ENCODE measurements at places on chromosomes 16 and 17. TPM values are rescaled to one million over a fixed set of nuclear protein-coding genes. Genes with fewer than 3 reads are reported as not detected.
A peak's percentile ranks its signal among the peaks of the same experiment; 100 is the strongest.

GRCh38 chr17:60934723-60935122 lies 257.1 kb downstream of the BCAS3 start:
- no peak for DNase-seq

The PPP1R27 gene
- total RNA-seq = not detected

DNA sequence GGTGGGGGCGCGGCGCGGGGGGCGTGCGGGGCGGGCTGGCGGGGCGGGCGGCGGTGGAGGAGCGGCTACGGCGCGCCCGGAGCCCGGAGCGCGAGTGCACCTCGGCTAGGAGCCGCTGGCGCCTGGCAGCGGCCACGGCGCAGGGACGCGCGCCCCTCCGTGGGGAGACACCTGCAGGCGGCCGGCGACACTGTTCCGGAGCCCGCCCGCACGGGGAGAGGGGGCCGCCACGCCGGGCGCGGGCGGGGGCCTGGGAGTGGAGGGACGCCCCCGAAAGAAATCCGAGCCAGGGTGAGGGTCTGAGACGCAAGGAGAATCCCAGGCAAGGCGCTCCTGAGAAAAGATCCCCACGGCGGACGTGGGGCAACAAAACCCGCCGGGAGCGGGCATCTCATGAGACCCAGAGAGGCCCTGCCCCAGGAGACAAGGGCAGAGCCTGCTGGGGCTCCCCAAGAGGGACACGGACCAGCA lies at the start of gene GSG1L:
Gene GSG1L (minus strand): TSS at position 124 of the 471 bp plus-strand sequence. CDS start 290 bp downstream, outside the sequence.
- DNase-seq = no peak

- DNase-seq = no peak
Measured at GRCh38 chr17:35548978-35549377, 11.5 kb upstream of the SLFN12L start.

DNA sequence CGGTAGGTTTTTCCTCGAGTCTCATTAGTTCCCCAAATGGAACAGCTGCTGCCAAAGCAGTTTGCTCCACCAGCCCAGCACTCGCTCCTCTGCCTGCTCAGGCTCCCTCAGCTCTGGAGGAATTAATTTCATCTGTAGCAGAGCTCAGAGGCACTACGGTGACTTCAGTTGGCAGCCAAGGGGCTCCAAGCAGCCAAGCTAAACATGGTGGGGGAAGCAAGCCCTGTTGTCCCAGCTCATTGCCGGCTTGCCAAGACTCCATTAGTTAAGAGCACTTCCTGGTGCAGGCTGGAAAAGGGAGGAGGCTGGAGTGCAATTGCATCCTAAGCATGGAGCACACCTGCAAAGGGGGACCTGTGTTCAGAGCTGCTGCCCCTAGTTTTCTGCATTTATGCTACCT lies 78.7 kb upstream of the GPRC5B start:
- peak; percentile 4 for DNase-seq

GRCh38 chr17:73485130-73485529 lies 159.1 kb downstream of the SDK2 start:
- DNase-seq = no peak

The BLTP2 gene
- 137 TPM for total RNA-seq

The SEPTIN1 gene
- 0.86 TPM for total RNA-seq

- DNase-seq = no peak
Measured at GRCh38 chr17:77763575-77763974, 194.9 kb upstream of the TNRC6C start.

DNA sequence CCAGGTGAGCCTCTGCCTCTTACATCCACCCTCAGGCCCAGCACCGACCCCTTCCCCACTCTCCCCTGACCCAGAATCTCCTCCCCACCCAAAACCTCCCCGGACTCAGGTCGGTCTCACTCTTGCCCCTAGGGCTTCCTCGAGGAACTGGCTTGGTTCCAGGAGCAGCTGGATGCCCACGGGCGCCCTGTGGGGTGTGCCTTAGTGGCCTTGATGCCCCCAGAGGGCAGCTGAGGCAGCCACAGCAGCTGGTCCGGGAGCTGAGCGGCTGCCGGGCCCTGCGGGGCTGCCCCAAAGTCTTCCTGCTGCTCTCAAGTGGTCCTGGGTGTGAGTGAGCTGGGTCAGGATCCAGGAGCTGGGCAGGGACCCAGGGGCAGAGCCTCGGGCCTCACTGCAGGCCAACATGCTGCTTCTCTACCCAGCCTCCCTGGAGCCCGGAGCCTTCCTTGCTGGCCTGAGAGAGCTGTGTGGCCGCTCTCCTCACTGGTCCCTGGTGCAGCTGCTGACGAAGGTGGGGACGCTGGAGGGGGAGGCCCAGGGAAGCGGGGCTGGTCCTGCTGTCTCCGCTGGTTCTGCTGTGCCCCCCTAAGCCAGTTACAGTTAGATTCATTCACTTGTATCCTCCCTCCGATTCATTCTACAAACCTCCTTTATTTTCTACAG lies 9.6 kb downstream of the ZNF213 start:
- no peak for DNase-seq

GRCh38 chr17:21297026-21297520 lies 12.6 kb downstream of the MAP2K3 start:
- DNase-seq = no peak

The PLD6 gene
- total RNA-seq = 12.4 TPM

The CBFA2T3 gene
- total RNA-seq = 0.64 TPM

GRCh38 chr16:66720766-66721165 lies 24.2 kb upstream of the CMTM4 start:
- no peak for DNase-seq

DNA sequence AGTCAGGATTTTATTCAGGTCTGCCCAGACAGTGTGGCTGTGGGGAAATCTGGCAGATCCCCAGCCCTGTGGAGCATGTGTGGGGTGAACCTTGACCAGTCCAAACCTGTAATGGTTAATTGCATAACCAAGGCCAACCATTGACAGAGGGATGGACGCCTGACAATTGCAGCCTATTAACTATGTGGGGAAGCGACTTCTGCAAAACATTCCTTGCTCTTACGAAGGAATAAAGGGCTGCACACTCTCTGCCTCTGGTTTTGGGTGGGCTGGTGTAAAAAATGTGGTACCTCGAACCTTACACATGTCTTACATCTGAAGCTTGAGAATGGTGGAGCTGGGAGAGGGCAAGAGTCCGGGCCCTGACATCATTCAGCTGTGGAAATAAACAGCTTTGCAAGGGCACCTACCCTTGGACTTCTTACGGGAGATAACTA lies 35.8 kb downstream of the MAF start:
- no peak for DNase-seq

- DNase-seq = no peak
Measured at GRCh38 chr16:86476956-86477534, 33.3 kb upstream of the FOXF1 start.

- peak; percentile 89 for DNase-seq
Measured at GRCh38 chr17:7046127-7046724, 2.3 kb upstream of the SLC16A11 start.

The NFE2L1 gene
- total RNA-seq = 21.3 TPM

The PGAP6 gene
- 60.8 TPM for total RNA-seq

GRCh38 chr16:15778999-15779614 lies 77.7 kb downstream of the MYH11 start:
- no peak for DNase-seq

- no peak for DNase-seq
Measured at GRCh38 chr16:67461600-67462278, 19.2 kb downstream of the ATP6V0D1 start.

DNA sequence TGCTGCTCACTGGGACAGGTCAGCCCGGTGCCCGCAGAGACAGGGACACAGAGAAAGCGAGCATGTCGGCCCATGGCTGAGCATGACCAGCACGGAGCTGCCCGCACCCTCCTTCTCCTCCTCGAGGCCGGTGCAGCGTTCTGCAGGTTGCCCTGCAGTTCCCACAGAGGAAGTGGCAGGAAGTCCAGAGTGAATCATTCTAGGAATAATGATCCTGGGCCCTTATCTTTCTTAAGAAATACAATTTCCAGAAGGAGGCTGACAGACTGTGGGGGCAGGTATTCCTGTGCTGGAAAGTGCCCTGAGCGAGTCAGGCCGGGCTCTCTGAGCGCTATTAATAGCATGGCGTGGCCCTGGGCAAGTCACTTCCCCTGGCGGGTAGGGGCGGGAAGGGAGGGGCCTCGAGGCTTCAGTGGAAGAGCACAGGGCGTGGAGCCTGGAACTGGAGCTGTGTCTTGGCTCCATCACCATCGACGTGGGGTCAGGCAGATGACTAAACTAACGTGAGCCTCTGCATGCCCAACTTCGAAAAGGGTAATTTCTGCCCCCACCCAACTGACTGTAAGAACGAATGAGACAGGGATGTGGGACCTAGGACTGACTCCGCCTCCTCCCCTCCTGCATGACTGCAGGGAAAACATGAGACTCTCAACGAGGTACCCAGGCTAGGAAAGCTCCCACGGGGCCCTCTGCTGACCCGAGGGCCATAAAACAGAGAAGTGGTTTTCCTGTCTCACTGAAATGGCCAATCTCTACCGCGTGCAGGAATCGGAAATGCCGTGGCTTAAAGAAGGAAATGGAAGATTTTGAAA lies 9.8 kb downstream of the TMEM204 start:
- DNase-seq = no peak

DNA sequence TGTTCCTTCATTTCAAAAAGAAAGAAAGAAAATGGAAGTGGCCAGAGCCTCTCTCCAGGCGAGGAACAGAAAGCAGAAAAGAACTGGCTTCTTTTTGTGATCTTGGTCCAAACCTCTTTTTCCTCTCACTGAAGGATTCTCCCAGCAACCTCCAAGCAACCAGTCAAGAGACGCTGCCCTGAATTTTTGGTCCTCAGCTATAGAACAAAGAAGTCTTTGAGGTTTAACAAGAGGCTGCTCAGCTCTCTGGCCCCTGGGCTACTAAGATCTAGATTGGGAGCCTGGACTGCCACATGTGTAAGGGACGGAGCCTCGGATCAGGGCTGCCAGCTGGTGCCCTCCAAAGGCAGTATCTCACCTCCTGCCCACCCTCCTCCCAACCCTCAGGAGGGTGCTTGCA lies 62.6 kb downstream of the AXIN2 start:
- peak; percentile 34 for DNase-seq

DNA sequence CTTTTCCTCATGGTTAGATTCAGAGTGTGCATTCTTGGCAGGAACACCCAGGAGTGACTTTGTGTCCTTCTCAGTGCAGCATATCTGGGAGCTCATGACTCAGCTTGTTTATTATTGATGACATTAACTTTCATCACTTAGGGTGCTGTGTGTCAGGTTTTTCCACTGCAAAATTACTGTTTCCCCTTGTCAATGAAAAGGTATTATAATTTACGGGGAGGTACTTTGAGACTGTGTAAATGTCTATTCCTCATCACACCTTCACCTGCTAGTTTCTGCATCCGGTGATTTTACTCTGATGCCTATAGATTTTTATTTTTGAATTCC lies 50.5 kb downstream of the WWP2 start:
- DNase-seq = no peak

The PLCD3 gene
- 86.2 TPM for total RNA-seq

The ADGRG3 gene
- total RNA-seq = not detected

DNA sequence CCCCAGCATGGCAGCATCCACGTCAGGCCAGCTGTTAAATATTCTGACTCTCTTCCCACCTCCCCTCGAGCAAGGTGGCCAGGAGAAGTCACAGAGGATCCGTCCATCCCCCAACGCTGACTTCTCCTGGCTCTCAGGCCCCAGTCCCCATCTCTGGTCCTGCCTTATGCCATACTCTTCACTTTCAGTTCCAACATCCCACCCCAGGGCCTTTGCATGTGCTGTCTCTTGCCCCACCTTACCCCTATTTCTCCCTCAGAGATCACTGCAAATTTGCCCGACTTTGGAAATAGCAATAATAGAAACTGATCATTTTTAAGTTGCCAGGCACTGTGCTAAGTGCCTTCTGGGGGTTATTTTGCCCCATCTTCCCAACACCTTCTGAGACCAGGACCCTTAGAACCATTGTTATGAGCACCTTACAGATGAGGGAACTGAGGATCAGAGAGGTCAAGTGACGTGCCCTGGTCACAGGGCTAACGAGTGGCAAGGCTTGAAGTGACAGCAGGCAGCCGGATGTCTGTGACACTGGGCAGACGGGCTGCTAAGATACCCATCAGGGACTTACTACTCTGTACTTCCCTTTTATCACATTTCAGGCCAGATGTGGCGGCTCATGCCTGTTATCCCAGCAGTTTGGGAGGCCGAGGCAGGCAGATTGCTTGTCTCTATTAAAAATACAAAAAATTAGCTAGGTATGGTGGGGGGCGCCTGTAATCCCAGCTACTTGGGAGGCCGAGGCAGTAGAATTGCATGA lies 17.7 kb downstream of the HID1 start:
- no peak for DNase-seq

DNA sequence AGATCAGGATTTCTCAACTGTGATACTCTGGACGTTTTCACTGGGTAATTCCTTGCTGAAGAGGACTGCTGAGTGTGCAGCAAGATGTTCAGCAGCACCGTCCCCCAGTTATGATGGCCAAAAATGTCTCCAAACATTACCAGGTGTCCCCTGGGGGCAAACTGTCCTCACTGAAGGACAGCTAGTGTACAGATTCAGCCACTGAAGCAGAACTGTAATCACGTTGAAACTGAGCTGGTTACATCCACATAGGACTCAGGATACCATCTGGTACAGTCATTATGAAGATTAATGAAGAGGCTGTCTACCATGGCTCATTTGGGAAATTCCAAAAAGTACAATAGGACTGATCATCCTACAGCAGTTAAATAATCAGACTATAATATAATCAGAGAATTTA lies 43.3 kb upstream of the GINS3 start:
- peak; percentile 93 for DNase-seq

DNA sequence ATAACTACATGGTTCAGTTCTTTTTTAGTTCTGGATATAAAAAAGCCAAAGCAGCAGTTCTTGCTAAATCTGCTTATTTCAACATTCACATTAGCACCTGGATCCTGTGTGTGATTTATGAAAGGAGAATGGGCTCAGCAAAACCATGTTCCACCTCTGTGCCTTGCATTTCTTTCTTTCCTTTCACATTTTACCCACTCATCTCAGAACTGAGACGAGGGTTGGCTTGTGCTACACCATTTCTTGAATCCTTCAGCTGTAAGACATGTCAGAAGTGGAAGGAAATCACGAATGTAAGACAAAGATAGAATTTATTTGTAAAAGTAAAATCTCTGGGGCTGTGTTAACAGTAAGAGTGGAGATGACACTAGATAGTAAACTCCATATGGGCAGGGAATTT lies 1.2 kb upstream of the UTP6 start:
- no peak for DNase-seq

The HP gene
- not detected for total RNA-seq

The CES3 gene
- total RNA-seq = 3.8 TPM

The C17orf107 gene
- total RNA-seq = not detected

All from G401 (cell line).